ENCODE measurements at places on chromosomes 2 and 18.

DNA sequence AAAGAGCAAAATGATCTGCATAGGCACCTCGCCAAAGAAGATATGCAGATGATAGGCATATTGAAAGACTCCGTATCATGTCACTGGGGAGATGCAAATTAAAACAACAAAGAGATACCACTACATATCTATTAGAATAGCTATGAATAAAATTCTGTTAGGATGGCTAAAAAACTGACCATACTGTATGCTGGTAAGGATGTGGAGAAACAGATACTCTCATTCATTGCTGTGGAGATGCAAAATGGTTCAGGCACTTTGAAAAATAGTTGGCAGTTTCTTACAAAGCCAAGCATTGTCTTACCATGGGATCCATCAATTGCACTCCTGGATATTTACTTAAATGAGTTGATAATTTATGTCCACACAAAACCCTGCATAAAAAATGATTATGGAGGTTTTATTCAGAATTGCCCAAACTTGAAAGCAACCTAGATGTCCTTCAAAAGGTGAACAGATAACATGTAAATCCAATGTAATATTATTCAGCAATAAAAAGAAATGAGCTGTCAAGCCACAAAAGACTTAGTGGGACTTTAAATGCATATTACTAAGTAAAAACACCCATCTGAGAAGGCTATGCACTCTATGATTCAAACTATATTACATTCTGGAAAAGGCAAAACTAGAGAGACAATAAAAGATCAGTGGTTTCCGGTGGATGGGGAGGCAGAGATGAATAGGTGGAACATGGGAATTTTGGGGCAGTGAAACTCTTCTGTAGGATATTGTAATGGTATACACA is 31.2 kb downstream of the ZNF385B start:
- DNase-seq, result no peak

- DNase-seq, result no peak
These were observed 101.2 kb downstream of the MYT1L start for GRCh38 chr2:2229626-2230432.

- DNase-seq, result no peak
These were observed 3.0 kb upstream of the SKOR2 start for GRCh38 chr18:47254341-47254939.

GRCh38 chr2:133812826-133813617 is 244.8 kb upstream of the NCKAP5 start:
- no peak for DNase-seq

DNA sequence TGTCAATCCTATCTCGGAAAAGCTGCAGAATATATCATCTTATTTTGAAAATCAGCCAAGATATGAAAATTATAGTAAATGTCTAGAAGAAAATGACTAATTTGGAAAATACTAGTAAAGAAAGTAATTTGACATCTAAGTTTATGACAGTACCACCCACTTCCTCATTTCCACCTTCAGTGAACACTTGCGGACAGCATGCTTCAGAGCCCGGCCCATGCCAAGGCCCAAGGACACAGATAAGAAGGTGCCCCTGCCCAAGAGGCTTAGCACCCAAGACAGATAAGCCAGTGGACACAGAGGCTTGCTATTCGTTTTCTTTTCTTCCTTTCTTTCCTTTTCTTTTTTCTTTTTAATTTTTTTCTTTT is 4.8 kb upstream of the KCNG2 start:
- no peak for DNase-seq

GRCh38 chr2:135818937-135819610 is 17.9 kb downstream of the LCT start:
- no peak for DNase-seq

GRCh38 chr18:62979176-62979575 is 263.8 kb downstream of the PHLPP1 start:
- DNase-seq, result no peak

- DNase-seq, result no peak
These were observed 4.4 kb downstream of the POU3F3 start for GRCh38 chr2:104858006-104858978.

DNA sequence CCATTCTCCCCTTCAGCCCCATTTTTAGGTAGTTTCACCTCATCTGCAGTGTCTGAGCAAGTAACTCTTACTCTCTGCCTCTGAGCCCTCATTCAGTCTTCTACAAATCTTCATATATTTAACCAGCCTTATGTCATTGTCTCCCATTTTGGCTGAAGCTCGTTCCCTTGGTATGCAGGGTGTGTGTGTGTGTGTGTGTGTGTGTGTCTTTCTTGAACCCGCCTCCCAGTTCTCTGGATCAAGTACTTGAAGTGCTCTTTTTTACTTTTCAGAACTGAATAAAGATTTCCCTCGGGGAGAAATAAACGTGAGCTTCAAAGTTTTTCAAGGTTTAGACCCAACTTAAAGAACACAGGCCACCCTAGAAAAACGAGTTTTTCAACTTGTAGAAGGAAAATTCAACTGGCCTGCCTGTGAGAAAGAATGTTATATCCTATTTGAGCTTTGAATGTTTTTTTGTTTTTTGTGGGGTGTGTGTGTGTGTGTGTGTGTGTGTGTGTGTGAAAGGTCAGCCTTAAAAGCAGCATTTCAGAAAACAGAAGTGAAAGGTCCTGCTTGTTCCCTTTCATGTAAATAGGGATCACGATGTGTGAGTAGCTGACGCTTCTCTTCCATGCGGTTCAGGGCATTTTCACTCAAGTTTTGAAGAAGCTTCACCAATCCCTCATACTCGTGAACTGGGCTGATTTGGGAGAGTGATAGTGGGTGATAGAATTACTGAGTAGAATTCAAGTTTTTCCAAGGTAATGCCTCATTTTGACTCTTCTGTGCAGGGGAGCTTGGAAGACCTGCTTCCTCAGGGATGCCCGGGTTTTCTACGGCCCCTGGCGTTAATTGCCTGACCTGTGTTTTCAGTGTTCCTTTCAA is 50.6 kb upstream of the EML6 start:
- DNase-seq, result no peak

- no peak for DNase-seq
These were observed 773.9 kb upstream of the FANCL start for GRCh38 chr2:59015027-59015426.

DNA sequence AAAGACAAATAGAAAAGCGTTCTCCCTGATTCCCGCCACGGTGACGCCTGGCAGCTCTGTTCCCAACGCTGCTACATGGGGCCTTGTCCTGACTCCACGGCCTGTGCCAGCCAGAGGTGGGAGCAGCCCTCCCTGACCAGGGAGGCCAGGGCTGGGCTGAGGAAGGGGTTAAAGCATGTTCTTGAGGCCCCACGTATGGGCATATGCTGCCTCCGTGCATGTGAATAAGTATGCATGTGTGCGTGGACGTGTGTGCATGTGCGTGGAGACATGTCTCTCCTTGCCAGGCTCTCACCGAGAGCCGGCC is 1.6 kb upstream of the SNED1 start:
- no peak for DNase-seq

- DNase-seq, result no peak
These were observed 160.5 kb downstream of the GLI2 start for GRCh38 chr2:120896126-120896525.

DNA sequence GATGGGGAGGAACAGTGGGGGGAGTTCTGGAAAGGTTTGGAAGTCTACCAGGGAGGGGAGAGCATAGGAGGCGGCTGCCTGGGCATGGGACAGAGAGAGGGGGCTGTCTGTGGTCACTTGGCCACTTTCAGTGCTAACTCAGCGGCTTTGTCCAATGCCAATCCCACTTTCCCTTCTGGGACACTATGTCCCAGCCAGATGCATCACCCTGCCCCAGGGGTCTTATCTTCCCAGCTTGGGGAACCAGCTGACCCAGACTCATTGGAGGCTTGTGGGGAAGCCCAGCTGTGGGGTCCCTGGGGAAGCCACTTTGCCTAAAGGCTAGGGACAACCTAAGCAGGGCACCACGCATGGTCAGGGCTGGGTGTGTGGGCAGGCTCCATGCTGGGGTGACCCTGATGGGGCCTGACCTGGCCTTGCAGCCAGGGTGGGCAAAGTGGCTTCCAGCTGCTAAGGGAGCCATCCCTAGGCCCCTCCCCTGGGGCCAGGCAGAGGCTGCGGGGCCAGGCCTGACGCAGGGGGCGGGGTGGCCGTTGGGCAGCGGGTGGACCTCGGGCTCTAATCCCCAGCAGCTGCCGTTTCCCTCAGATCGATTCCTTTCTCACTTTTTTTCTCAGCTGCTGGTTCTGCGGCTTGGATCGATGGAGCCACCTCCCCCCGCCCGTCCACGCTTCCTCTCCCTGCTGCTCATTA is 1.6 kb upstream of the ASIC4 start:
- DNase-seq, result no peak

DNA sequence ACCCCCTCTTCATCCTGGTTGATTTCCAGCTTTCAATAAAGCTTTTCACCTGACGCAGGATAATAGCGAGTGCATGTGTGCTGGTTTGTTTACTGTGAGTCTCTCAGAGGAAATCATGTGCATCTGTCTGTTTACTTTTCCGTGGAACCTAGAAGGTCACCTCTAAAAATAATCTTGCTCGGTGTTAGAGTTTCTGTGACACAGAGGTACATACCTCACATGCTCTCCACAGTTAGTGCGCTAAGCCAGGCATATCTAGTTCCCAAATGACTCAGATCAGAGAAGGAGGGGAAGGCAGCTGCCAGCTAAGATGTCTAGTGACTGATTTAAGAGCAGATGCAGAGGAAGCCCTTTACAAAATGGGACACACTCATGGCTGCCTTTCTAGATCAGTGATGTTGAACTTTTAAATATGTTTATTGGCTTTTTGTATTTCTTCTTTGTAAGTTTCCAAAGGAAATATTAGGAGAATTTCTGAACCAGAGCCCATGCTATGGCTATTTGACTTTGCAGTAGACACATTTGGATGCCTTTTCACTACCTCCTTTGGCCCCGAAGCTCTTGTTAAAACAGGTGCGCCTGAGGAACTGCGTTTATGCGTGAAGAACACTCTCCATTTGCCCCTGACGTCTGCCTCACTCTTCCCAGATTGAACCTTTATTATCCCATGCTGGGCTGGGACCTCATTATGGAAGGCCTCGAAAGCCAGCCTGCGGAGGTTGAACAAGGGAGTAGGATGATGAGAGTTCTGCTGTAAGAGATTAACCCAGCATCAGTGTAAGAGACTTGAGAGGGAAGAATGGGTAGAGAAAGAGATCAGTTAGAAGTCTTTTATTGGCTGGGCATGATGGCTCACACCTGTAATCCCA is 145.6 kb downstream of the FAM161A start:
- no peak for DNase-seq

DNA sequence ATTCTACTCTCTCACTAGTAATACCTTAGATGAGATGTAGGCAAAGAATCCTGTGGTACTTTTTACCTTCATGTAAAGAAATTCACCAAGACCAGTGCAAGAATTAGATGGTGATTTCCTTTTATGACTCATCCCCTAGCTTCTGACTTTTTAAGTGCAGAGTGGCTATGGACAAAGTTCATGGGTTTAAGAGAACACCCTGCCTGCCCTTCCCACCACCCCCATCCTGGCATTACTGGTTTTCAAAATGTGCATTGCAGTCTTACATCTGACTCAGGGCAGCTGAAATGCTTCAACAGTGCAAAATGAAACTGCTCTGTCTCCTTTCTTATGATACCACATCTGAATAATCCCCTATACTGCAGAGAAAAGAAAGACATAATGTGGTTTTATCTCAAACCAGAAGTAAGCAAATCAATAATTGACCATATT is 22.6 kb downstream of the MAIP1 start:
- no peak for DNase-seq

- no peak for DNase-seq
These were observed 345.7 kb downstream of the MTX2 start for GRCh38 chr2:176614930-176615329.

DNA sequence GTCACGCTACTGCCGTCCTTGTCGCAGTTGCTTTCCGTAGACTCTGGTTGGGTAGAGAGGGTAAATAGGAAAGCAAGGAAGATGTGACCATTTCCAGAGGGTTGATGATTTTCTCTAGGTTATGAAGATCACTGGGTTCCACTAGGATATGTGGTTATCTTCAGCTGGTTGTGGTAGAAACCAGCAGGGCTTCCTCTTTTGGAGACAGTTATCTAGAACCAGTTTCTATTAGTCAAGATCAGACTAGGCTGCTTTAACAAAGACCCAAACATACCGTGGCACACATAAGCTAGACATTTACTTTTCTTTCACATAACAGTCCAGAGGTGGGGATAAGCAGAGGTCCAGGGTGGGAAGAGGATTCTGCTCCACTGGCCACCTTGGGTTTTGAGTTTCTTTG is 59.6 kb downstream of the FASTKD2 start:
- DNase-seq, result no peak

DNA sequence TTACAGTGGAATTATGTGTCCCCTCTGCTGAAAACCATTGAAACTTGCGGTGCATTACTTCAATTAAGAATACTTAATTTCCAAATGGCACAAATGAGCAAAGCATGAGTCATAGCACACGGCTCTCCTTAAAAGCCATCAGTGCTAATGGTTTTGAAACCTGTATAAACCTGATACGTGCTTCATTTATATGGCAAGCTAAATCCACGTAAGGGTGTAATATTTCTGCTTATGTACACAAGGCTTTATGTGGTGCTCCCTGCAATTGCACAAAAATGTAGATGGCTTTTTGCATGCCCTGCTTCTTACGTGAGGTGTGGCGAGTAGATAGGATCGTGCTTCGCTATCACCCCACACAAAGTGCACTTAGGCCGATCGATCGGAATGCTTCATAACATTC is 840.9 kb downstream of the GALR1 start:
- DNase-seq, result no peak

DNA sequence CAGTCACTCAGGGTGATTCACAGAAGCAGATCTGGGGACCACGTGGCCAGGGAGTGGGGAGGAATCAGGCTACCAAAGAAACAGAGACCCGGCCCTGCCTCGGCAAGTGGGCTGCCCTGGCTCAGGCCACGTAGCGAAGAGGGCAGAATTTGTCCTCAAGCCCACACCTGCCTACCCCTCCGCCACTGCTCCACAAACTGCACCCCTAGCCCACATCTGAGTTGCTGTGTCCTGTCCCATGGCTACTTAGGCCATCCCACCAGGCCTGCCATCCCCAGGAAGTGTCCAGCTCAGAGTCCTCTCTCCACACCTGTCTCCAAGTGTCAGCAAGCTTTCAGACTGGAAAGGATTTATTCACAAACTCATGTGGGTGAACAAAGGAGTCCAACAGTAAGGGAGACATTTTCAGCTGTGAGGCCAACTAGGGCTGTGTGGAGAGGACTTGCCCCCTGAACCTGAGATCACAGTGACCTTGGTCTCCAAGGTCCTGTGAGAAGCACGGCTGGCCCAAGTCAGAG is 31.7 kb upstream of the ASPRV1 start:
- no peak for DNase-seq

GRCh38 chr2:47086571-47086970 is 68.5 kb downstream of the STPG4 start:
- DNase-seq, result no peak

GRCh38 chr2:118833716-118834439 is 13.6 kb downstream of the EN1 start:
- no peak for DNase-seq

- no peak for DNase-seq
These were observed 11.3 kb upstream of the SUMO1 start for GRCh38 chr2:202249521-202250253.

GRCh38 chr2:223929571-223930102 is 15.5 kb downstream of the WDFY1 start:
- DNase-seq, result no peak

- DNase-seq, result no peak
These were observed 632.7 kb upstream of the ID2 start for GRCh38 chr2:8049176-8049575.
